ENCODE measurements at places on chromosomes 7 and 10.

DNA sequence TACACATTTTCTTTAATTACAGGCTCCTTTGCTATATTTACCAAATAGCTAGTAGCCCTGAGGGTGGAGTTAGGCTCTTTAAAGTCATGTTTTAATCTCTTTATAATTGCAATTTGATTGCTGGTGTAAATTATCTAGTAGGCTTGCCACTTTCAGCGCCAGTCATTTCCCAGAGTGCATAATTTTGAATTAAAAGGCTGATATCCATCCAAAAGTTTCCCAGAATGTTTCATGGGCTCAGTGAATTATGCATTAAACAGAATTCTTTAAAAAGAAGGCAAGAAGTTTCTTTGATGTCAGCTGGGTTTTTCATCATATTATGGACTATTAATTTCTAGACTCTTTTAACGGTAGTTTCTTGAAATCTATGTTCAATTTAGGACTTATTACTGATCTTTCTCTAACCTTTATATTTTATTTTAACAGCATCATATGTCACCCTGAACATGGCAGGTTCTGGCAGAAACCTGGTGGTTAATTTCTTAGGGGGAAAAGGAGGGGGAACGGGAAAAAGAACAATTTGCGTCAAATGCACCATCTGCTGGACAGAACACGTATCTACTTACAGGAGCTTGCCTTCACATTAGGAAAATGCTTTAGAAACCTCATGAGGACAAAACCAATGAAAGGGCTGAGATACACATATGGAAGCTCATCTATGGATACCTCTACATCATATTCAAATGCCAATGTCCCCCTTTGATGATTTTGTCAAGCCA is 171.1 kb downstream of the GRM3 start:
- no peak for DNase-seq

GRCh38 chr10:20313665-20314064 is 497.4 kb downstream of the PLXDC2 start:
- no peak for DNase-seq

GRCh38 chr7:137882261-137882668 is 35.5 kb upstream of the DGKI start:
- DNase-seq = peak; percentile 35

GRCh38 chr7:151406051-151406875 is 3.6 kb downstream of the WDR86 start:
- peak; percentile 5 for DNase-seq

DNA sequence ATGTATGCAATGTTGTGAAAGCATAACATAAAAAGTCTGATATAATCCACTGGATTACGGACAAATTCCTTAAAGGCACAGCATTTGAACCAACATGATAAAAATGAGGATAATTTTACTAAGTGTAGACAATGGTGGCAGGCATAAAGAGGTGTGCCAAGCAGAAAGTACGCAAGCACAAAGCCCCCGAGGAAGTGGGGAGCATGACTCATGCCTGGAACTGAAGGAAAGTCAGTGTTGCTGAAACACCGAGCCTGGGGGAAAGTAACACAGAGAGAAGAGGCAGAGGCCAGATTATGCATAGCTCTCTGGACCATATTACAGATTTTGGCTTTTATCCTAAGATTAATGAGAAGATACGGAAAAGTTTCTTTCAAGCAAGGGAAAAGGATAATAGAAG is 490.0 kb upstream of the PHF14 start:
- no peak for DNase-seq

DNA sequence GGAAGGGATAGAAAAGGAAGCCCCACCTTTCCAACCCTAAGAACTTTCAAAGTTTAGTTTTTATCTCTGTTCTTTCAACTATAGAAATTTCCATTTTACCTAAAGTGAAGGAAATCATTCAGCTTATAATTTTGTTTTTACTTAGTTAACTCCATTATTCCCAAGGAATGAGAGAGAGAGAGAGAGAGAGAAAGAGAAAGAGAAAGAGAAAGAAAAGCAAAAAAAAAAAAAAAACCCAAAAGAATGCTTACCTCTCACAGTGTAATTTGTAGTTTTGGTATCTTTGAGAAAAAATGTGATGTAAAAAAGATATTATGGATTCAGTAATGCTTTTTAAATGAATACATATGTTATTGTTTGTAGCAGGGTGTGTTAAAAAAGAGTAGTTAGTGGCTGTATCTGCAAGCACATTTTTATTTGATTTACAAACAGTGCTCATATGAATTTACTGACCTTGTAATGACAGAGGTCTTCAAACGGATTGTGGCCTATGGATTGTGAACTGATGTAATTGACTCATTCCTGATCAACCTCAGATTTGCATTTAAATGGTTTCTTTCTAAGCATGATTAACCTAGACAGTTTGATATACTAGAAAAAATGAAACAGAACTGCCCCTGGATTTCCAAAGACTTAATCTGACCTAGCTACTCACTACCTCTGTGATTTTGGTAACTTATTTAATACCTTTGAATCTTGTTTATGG is 64.9 kb downstream of the LCOR start:
- no peak for DNase-seq

GRCh38 chr10:29608062-29608461 is 26.7 kb downstream of the SVIL start:
- DNase-seq = no peak

GRCh38 chr7:105674200-105674920 is 93.1 kb upstream of the EFCAB10 start:
- no peak for DNase-seq

GRCh38 chr10:102114861-102115618 is 5.1 kb downstream of the LDB1 start:
- peak; percentile 84 for DNase-seq

DNA sequence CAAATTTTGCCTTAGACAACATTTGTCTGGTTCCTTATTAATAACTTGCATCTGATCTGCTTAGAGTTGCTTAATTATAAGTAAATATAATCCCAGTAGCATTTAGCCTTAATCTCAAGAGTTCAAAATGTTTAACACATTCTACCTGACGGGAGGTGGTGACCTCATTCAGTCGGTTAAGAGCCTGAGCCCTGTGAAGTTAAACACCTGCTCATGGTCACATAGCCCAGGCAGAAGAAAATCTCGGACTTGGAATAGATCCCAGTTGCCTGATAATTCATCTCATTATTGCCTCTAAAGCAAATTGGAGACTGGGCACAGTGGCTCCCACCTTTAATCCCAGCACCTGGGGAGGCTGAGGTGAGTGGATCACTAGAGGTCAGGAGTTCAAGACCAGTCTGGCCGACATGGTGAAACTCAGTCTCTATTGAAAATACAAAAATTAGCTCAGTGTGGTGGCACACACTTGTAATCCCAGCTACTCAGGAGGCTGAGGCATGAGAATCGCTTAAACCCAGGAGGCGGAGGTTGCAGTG is 18.6 kb upstream of the ASCC1 start:
- no peak for DNase-seq

DNA sequence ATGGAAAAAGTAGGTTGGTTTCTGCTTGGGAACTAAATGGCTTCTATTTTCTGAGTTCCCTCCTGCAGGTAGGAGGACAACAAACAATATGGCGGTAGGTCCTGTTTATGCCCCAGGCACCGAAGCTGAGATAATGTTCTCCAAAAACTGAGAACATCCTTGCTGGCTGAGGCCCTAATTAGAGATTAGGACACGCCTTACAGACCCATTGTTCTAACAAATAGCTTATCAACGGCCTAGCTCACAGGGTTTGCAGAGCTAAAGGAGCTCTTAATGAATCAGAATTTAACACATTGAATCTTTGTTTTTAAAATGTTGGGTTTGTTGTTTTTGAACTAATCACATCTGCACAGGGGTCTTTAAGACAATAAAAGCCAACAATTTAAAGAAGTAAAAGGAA is 37.0 kb downstream of the HTR5A start:
- DNase-seq = no peak

- DNase-seq = no peak
Observed at GRCh38 chr10:117137031-117137910, 799 bp downstream of the VAX1 start.

- no peak for DNase-seq
Observed at GRCh38 chr10:74635655-74636054, 190.7 kb upstream of the KAT6B start.

GRCh38 chr7:44541028-44541869 is at the start of gene NPC1L1:
Gene NPC1L1 (minus strand): TSS chr7:44541330. CDS start chr7:44541259, 71 bp downstream.
- no peak for DNase-seq

DNA sequence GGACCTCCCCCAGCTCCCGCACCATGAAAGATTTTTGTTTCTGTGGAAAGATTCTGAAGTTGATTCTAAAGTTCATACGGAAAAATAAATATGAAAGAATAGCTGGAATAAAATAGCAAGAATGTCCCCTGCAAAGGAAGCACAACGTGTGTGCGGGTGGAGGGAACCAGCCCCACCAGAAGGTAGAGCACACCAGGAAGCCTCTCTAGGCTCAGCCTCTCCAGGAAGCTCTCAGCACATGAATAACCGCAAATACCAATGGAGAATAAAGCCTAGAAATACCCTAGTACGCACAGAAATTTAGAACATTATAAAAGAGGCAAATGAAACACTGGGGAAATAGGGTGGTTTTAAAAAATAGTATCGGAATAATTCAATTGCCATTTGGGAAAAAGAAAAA is 24.6 kb upstream of the FAM170B start:
- DNase-seq = no peak

DNA sequence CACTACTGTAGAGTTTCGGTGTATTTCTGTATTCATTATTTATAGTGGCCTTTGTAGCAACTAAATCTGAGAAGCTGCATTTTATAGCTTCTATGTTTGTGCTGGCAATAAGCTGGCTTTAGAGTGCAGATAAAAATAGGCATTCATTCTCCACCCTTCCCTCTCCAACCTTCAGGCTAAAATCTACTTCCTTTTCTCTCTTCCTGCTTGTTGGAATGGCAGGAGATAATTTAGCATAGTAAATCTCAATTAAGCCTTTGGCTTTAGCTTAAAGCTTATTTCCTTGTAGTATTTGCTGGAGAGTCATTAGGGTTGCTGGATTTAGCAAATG is 58.5 kb downstream of the CPVL start:
- DNase-seq = no peak

DNA sequence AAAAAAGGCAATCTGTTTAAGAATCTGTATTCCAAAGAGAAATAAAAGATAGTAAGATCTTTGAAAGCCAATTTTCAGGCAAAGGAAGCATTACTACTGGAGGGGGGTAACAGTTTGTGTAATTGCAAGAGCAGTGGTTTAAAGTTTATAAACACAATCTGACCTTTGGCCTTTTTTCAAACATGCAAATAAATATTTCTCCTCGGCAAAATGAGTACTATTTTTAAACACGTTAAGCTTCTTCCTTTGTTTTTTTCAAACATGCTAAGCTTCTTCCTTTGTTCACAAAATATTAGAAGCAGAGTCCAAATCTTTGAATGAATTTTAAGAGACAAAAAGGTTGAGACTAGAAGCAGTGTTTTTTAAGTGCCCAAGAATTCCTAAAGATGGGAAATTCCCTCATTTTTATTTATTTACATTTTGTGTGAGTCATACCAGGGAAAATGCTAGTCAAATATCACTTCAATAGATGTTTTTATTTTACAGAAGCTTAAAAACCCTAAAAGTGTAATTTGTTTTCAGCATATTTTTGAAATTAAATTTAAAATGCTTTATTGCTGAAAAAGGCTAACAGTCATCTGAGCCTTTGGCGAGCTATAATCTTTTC is 229.3 kb downstream of the GPR37 start:
- no peak for DNase-seq

DNA sequence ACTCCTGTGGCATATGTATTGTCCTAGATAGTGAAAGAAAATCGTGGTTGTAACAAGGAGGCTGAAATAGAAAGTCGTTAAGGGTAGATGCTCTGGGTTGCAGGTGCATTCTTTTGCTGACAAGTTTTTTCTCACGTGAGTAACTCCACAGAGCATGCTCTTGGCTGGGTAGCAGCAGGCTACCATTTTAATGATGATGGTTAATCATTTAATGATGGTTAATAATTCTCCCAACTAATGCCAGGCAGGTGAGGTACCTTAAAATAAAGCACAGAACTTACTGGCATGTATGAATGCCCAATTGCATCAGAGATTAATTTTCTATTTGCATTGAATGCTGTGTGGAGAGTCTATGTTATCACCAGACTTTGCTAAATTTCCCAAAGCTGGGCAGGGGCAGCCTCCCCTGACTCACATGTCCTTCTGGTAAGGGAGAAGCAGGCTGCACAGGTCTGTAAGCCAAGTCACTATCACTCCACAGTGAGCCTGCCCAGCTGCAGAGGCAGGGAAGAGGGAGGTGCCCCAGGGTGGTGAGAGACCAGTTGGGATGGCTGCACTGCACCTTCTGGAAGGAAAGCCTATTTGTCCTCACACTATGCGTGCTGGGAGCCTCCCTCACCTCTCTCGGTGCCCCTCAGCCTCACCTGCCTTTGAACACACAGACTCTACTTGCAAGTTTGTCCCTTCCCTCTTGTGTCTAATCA is 287.0 kb upstream of the IGFBP3 start:
- no peak for DNase-seq

GRCh38 chr7:73899731-73900142 is 38.8 kb downstream of the TMEM270 start:
- no peak for DNase-seq
